Kasumi-1 (cell line): ENCODE measurements at places on chromosomes 1 and 21.

GRCh38 chr1:65719391-65719790 lies 73.3 kb upstream of the PDE4B start:
- no peak for DNase-seq

DNA sequence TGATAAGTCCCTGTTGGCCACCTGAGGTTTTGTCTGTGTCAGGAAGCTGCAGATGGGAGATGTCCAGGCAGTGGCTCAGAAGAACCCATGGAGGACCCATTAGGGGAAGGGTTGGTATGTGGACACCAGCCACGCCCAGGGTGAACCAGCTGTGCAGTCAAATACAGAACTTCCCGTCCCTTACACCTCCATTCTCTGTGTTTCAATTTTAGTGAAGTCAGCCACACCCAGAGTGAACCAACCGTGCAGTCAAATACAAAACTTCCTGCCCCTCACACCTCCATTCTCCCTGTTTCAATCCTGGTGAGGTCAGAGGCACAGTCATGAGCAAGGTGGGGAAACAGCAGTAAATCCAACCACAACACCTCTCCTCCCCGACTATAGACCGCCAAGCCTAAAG lies 27.4 kb downstream of the BACE2 start:
- no peak for DNase-seq

- no peak for DNase-seq
Measured at GRCh38 chr1:54289712-54290233, 89.8 kb downstream of the MRPL37 start.

DNA sequence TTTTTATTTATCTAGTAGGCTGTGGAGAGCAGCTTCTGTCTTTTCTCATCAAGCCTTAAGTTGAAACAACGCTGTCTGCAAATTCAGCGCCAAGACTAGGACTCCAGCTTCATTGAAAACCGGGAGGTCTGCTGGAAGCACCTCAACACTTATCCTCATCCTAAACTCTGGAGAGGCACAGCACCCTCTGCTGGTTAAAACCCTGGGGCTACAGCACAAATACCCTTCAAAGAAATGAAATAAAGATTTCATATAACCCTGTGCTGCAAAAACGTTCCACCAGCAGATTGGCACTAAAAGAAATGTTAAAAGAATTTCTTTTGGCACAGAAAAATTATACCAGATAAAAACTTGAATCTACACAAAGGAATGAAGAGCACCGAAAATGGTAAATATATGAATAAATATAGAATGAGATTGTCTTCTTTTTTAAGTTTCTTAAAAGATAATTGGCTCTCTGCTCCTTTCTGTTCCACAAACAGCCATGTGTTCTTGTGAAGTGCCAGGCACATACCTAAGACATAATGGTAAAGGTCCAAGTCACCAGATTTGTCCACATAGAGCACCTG lies 227.7 kb upstream of the SAMSN1 start:
- peak; percentile 86 for DNase-seq

- DNase-seq, result no peak
Measured at GRCh38 chr1:21931171-21932093, 5.7 kb downstream of the HSPG2 start.

- peak; percentile 7 for DNase-seq
Measured at GRCh38 chr1:117312453-117313138, 54.7 kb upstream of the MAN1A2 start.

DNA sequence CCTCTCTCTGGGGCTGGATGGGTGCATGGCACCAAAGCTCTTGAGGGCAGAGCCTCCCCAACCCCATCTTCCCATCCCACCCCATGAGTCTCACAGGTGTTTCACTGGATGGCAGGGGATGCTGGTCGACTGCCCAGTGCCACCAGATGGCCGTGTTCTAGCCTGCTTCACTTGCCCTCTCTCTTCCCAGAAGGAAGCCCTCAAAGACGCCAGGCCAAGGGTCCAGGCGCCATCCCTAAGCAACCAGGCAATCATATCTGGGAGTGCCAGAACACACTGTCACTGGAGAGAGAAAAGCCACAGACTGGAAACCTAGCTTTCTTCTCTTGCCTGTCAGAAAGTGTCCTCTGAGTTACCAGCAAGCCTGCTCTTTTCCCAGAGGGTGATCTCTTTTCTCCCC lies 26.7 kb downstream of the PIGM start:
- no peak for DNase-seq

- DNase-seq, result no peak
Measured at GRCh38 chr21:45372732-45373355, 32.1 kb upstream of the COL18A1 start.

DNA sequence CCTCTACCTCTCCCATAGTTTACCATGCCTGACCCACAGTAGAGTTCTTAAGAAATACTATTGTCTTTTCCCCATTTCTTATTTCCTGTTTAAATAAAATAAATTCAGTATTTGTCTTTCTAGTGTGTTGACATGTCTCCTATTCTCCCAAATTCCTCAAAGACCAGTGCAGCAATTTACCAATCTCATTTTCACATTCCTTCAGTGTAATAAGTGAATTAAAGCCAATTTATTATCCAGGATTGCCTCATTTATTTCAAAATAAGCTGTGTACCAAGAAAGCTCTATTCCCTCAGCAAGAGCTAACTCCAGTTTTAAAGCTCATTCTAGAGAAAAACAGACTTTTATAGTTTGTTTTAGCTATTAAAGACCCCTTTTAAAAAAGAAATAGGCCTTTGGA lies 49.9 kb downstream of the DISC1 start:
- DNase-seq, result no peak

DNA sequence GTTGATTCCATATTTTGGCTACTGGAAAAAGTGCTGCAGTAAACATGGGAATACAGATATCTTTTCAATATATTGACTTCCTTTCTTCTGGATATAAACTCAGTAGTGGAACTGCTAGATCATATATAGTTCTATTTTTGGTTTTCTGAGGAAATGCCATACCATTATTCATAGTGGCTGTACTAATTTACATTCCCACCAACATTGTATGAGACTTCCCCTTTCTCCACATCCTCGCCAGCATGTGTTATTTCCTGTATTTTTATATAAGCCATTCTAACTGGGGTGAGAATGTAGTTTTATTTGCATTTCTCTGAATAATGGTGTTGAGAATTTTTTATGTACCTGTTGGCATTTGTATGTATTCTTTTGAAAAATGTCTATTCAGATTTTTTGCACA lies 385.2 kb downstream of the NUF2 start:
- DNase-seq, result peak; percentile 62

DNA sequence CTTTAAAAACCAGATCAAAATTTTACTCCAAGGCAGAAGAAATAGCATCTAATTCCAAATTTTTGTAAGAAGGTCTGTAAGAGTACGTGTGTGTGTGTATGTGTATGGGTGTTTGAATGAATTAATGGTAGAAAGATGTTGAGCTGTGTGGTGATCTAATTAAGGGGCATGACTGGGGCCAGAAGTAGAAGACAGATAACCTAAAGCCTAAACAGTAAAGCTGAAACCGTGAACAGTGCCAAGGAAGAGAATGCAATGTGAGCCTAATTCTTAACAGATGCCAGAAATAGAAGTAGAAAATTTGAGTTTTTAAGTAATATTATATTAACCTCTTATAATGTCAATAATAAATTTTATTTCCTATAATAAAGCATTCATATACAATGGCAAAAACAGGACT lies 38.2 kb downstream of the BRINP3 start:
- DNase-seq, result no peak
